ENCODE measurements at places on chromosomes 3 and 15.

- H3K27me3 ChIP-seq, result no peaks in the 10 kb centered on the region
- no peak for DNase-seq
- no peak overlapping the region for H3K4me3 ChIP-seq
- no peaks in the 10 kb centered on the region for H3K36me3 ChIP-seq
- H3K27ac ChIP-seq, result no peak overlapping the region
Observed at GRCh38 chr15:40937762-40938535, 8.8 kb downstream of the DLL4 start.

DNA sequence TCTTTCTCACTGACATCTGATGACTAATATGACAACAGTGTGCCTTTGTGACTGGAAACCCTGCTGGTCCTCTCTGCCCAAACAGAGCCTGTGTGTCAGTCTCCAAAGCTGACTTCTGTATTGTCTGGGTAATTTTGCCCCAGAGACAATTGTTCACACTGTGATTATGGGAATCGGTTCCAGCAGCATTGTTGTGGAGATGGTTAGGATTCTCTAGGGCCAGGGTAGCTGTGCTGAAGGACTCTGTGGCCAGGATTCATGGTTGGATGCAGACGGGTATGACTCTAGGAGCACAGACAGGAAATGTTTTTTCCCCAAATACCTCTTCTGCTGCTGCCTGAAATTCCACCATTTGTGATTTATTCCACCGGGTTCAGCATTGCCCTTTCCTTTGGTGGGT lies 57.5 kb upstream of the ITGA11 start:
- H3K4me1 ChIP-seq, result no peaks in the 10 kb centered on the region
- no peak overlapping the region for H3K27ac ChIP-seq
- no peak overlapping the region for H3K4me3 ChIP-seq
- H3K27me3 ChIP-seq, result peaks cover 3% of the 10 kb centered on the region
- DNase-seq, result no peak
- H3K36me3 ChIP-seq, result no peaks in the 10 kb centered on the region

DNA sequence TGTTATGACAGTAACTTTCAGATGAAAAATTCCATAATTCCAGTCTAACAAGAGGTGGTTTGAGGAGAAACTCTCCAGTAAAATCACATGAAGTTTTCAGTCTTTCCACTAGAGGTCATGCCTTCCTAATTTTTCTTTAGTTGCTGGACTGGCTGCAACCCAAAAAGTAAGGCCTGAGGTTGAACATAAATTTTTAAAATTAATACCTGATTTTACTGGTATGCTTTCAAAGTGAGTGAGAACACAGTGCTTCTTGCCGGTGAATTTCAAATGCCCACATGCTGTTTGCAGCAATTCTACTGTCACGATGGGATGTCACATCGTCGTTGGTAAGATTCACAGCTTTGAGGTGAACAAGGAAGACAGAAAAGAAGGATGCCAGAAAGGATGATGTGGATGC lies 89.0 kb upstream of the FGF12 start:
- H3K4me3 ChIP-seq, result no peak overlapping the region
- H3K4me1 ChIP-seq, result peaks cover 5% of the 10 kb centered on the region
- no peak overlapping the region for H3K27ac ChIP-seq

DNA sequence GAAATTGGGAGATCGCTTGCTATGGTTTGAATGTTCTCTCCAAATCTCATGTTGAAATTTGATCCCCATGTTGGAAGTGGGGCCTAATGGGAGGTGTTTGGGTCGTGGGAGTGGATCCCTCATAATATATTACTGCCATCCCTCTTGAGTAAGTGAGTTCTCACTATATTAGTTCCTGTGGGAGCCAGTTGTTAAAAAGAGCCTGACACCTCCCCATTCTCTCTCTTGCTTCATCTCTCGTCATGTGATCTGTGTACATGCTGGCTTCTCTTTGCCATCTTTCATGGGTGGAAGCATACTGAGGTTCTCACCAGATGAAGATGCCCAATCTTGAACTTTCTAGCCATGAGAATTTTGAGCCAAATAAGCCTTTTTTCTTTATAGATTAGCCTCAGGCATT lies 43.0 kb upstream of the IL20RB start:
- no peaks in the 10 kb centered on the region for H3K36me3 ChIP-seq
- H3K4me1 ChIP-seq, result peaks cover 17% of the 10 kb centered on the region
- no peaks in the 10 kb centered on the region for H3K27me3 ChIP-seq
- no peak for DNase-seq

DNA sequence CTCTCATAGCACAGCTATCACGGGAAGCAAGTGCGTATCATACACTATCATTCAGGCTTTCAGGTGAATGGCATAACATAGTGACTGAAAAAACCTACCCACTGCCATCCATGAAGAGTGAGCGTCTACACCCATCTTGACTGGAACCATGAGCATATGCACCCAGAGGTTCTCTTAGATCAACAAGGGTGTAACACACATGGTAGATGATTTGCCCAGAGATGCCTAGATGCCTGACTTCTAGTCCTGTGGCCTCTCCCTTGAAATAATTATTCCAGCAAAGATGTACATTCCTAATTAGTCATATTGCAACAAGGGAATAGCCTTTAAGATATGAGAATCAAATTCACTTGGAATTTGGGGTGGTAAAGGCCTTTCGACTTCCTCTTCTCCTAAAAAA lies 228.4 kb downstream of the GREM1 start:
- H3K4me1 ChIP-seq, result no peaks in the 10 kb centered on the region
- H3K4me3 ChIP-seq, result no peak overlapping the region
- no peaks in the 10 kb centered on the region for H3K27me3 ChIP-seq
- DNase-seq, result no peak

- H3K4me1 ChIP-seq, result peaks cover 25% of the 10 kb centered on the region
- H3K36me3 ChIP-seq, result no peaks in the 10 kb centered on the region
- no peaks in the 10 kb centered on the region for H3K27me3 ChIP-seq
- DNase-seq, result no peak
Observed at GRCh38 chr3:142445816-142446254, 2.0 kb downstream of the XRN1 start.

GRCh38 chr3:16508243-16508578 lies 5.3 kb downstream of the RFTN1 start:
- H3K27me3 ChIP-seq, result no peaks in the 10 kb centered on the region
- peak overlapping the region; percentile 2 for H3K27ac ChIP-seq
- H3K4me3 ChIP-seq, result no peak overlapping the region
- H3K4me1 ChIP-seq, result peaks cover 38% of the 10 kb centered on the region
- H3K36me3 ChIP-seq, result no peaks in the 10 kb centered on the region

DNA sequence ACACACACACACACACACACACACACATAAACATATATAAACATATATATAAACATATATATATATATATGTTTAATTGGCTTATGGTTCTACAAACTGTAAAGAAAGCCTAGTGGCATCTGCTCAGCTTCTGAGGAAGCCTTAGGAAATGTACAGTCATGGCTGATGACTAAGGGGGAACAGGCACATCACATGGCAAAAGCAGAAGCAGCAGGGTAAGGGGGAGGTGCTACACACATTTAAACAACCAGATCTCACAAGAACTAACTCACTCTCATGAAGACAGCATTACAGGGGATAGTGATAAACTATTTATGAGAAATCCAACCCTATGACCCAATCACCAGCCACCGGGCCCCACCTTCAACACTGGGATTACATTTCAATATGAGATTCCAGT lies 922.9 kb downstream of the SI start:
- H3K4me1 ChIP-seq, result no peaks in the 10 kb centered on the region
- no peak for DNase-seq

DNA sequence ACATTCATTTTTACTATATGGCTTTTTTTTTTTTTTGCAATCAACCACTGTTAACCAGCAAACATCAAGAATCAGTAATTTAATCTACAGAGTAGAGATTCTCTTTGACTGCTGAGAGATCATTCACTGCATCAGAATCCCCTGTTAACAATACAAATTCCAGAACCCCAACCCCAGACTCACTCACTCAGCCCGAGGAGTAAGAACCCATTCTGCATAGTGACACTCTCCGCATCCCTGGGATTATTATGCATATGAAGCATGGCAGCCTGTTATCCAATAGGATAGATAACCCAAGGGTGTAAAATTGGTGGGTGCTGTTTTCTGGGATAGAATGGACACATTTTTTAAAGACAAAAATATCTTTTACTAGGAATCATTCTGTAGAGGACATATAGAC lies 76.3 kb upstream of the CCDC39 start:
- no peaks in the 10 kb centered on the region for H3K36me3 ChIP-seq
- no peak overlapping the region for H3K27ac ChIP-seq
- no peak overlapping the region for H3K4me3 ChIP-seq
- no peaks in the 10 kb centered on the region for H3K4me1 ChIP-seq
- no peak for DNase-seq

GRCh38 chr3:183897606-183898005 lies 12.9 kb upstream of the PARL start:
- no peaks in the 10 kb centered on the region for H3K27me3 ChIP-seq
- H3K36me3 ChIP-seq, result no peaks in the 10 kb centered on the region
- no peak for DNase-seq
- no peaks in the 10 kb centered on the region for H3K4me1 ChIP-seq
- no peak overlapping the region for H3K27ac ChIP-seq
- H3K4me3 ChIP-seq, result no peak overlapping the region

GRCh38 chr3:183725387-183725786 lies 27.8 kb downstream of the YEATS2 start:
- no peaks in the 10 kb centered on the region for H3K27me3 ChIP-seq
- H3K4me3 ChIP-seq, result no peak overlapping the region
- H3K27ac ChIP-seq, result no peak overlapping the region
- H3K4me1 ChIP-seq, result no peaks in the 10 kb centered on the region
- no peak for DNase-seq

DNA sequence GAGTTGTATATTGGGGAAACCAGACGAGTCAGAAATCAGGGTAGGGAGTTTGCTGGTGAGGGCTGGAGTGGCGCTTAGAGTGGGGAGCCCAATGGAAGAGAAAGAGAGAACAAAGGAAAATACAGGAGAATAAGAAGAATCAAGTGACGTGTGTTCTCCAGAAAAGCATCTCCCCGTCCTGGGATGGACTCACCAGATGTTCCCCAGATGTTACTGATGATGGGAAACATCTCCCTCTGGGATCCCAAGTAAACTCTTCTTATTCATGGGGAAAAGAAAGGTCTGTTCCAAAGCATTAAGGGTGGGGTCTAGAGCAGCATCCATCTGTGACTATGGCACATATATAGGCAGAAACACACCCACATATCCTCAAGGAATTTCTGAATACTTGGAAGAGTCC lies 3.0 kb upstream of the CSRNP1 start:
- no peak overlapping the region for H3K27ac ChIP-seq
- peaks cover 13% of the 10 kb centered on the region for H3K4me1 ChIP-seq
- no peaks in the 10 kb centered on the region for H3K36me3 ChIP-seq
- H3K27me3 ChIP-seq, result no peaks in the 10 kb centered on the region

- no peaks in the 10 kb centered on the region for H3K27me3 ChIP-seq
- no peak overlapping the region for H3K27ac ChIP-seq
- no peaks in the 10 kb centered on the region for H3K4me1 ChIP-seq
- no peak for DNase-seq
- H3K4me3 ChIP-seq, result no peak overlapping the region
Observed at GRCh38 chr3:72490688-72491435, 357.4 kb downstream of the SHQ1 start.

- no peak overlapping the region for H3K27ac ChIP-seq
- no peak overlapping the region for H3K4me3 ChIP-seq
- no peak for DNase-seq
- H3K27me3 ChIP-seq, result no peaks in the 10 kb centered on the region
- H3K4me1 ChIP-seq, result no peaks in the 10 kb centered on the region
- H3K36me3 ChIP-seq, result no peaks in the 10 kb centered on the region
Observed at GRCh38 chr3:116453666-116454346, 8.5 kb upstream of the LSAMP start.

DNA sequence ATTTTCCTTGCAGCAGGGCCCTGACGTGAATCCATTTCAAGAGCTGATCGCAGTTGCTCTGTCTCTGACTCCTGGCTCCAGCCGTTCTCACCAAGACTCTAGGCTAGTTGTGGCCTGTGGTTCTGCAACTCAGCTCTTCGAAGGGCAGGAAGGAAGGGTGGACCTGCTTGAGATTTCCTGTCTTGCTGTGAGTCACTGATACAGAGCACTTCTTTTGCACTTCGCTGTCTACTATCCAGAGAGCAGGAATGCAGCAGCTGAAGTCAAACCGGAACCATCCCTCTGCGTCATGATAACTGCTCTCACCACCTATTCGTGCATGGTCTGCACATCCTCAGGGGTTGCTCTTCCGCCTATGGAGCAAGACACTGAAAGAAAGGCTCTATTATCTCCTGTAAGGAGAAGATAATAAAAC lies 59.7 kb downstream of the RAP2B start:
- peaks cover 51% of the 10 kb centered on the region for H3K4me1 ChIP-seq
- H3K27me3 ChIP-seq, result no peaks in the 10 kb centered on the region
- no peak overlapping the region for H3K4me3 ChIP-seq
- peak; percentile 82 for DNase-seq
- H3K36me3 ChIP-seq, result no peaks in the 10 kb centered on the region

DNA sequence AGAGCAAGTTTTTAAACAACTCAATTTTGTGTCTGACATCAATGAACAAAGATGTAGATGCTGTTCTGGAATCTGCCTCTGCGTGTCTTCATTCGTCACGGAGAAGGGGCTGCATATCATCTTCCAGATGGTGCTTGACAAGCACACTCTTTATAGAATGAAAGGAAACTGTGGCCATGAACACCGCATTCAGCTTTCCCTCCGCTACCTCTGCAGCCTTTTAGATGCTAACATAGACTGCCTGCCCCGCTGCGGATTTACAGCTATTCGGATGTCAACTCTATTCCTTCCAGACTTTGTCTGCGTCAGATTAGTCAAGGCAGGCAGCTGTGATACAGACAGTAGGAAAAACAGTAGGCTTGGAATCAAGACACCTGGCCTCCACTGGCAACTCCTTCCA lies 232.9 kb downstream of the TJP1 start:
- H3K4me1 ChIP-seq, result no peaks in the 10 kb centered on the region
- H3K27me3 ChIP-seq, result no peaks in the 10 kb centered on the region
- H3K4me3 ChIP-seq, result no peak overlapping the region
- no peaks in the 10 kb centered on the region for H3K36me3 ChIP-seq

DNA sequence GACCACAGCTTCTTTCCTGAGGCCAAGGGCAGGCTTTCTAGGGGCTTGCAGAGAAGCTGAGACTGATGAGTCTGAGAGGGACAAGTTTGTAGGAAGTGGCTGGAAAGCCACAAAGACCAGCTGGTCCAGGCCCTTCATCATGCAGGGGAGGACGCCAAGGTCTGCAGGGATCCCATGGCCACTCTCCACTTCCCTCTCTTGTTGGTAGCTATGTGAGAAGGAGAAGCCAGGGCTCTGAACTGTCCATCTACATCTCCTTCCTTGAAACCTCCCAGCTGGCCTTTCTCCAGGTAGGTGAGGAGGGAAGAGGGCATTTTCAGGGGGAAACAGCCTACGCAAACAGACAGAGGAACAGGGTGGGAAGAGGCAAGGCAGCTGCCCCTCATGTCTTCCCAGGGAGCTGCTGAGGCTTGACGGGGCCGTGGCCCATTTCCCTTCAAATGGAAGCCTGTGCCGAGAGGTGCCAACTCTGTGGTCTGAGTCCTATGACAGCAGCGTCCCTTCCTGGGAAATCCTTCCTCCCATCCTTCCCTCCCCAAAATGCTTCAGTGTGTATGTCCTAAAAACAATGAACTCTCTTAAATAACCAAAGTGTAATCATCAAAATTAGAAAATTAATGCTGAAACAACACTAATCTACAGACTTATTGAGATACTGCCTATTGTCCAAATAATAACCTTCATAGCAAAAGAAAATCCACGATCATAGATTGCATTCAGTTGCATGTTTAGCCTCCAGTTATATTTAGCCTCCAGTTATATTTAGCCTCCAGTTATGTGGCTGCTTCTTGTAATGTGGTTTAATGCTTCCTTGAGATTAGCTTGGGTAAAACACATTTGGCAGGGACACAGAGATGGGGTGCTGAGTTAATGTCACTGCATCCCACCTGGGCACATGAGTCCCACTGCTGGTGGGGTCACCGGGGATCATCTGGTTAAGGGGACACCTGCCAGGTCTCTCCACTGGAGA lies 36.0 kb downstream of the GNB5 start:
- DNase-seq, result no peak
- H3K27me3 ChIP-seq, result no peaks in the 10 kb centered on the region
- H3K27ac ChIP-seq, result no peak overlapping the region
- H3K36me3 ChIP-seq, result peaks cover 30% of the 10 kb centered on the region
- no peak overlapping the region for H3K4me3 ChIP-seq
- no peaks in the 10 kb centered on the region for H3K4me1 ChIP-seq

Data from effector memory CD4-positive, alpha-beta T cell (primary cell).